ENCODE measurements at places on chromosomes 1 and 21.

GRCh38 chr1:245969283-245969682 lies 537.8 kb downstream of the SMYD3 start:
- no peak for DNase-seq

DNA sequence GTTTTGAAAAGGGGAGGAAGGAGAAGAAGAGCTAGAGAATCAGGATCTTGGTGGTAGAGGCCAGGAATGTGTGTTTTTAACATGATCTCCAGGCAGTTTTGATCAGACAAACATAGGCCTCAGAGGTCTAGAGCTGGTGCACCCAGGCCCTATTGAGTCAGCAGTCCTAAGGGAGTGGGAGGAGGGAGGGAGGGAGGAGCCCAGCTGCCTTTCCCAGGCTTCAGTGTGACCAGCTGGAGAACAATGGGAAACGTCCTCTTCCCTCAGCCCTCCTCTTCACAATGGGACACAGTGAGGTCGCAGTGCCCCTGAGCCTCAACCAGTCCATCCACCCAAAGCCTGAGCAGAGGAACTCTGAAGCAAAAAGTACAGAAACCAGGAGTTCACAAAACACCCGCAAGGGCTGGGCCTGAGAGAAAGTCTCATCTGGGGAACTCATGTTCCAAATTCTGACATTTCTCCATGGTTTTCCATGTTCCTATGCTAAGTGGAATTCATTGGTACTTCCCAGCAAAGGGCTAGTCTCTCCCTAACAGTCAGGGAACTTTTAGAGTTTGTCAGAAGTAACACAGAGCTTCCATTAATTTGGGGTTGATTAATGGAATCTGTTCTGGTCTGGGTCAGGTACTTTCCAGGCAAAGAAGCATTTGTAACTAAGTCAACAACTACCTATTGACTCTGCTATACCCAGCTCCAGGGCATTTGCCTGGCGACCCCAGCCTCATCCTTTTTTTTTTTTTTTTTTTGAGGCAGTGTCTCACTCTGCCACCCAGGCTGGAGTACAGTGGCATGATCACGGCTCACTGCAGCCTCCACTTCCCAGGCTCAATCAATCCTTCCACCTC lies 37.5 kb downstream of the ELAPOR1 start:
- no peak for DNase-seq

- DNase-seq: no peak
Observed at GRCh38 chr1:17014671-17015567, 3.2 kb upstream of the ATP13A2 start.

DNA sequence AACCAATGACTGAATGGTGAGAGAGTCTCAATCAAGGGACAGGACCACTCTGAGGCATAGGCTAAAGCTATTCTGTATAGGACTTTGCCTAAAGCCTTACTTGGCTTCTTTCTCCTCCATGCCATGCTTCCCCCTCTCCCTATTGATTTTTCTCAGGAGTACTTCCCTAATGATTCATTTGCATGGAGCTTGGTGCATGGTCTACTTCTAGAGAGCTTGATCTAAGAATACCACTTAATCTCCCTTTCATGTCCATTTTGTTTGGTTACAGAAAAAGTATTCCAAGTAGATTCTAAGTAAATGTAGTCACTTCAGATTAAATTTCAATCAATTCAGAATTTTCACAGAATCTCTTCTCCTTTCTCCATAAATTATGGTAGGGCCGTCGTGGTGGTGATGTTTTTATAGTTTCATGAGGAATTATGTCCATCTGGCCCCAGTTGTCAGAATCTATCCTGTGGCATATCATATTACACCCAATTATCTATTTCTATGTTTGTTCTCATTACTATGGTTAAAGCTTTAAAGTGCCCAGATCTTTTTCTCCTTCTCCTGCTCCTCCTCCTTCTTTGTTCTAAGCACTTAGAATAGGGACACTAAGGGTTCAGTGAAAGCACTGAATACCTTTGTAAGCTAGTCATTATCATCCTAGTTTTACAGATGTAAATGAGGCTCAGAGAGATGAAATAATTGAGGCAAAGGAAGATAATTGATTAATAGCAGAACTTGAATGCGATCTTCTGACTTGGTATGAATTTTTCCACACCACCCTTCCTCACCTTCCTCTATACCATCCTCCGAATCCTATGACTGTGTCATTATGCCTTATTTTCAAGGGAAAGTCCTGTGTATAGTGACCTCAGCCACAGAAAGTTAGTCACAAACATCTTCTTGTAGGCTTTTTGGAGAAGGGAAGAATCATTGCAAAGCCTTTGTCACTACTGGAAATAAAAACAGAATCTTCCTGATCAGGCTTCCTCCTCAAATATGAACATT lies 85.6 kb upstream of the ZRANB2 start:
- no peak for DNase-seq

DNA sequence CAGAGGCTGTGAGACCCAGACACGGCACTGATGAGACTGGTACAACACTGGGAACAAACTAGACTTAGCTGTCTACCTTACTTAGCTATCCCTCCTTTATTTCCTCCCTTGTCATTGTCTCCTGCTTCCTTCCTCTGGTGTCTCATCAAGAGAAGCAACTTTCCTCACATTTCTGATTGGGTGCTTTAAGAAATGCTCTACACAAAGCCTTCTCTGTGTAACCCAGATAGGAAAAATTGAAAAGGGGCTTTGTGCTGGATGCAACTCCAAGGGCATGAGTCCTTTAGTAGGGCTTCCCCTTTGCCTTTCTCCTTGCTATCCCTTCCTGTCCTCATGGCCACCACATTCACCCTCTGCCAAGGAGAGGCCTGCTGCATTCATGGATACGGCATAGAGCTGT lies 274.5 kb downstream of the VAV3 start:
- DNase-seq: no peak

Measured in activated T-helper 9 cell treated with anti-CD3 and anti-CD28 coated beads, Interleukin-2, amount 50 U/mL, for 16 hours (primary cell).